Stimulated activated CD8-positive, alpha-beta memory T cell treated with anti-CD3 and anti-CD28 coated beads, Interleukin-2, amount 100 ng/mL, for 48 hours (primary cell): ENCODE measurements at places on chromosomes 5 and 9.
A peak's percentile ranks its signal among the peaks of the same experiment; 100 is the strongest.

GRCh38 chr5:42032137-42032536 lies 107.1 kb downstream of the FBXO4 start:
- DNase-seq: no peak

DNA sequence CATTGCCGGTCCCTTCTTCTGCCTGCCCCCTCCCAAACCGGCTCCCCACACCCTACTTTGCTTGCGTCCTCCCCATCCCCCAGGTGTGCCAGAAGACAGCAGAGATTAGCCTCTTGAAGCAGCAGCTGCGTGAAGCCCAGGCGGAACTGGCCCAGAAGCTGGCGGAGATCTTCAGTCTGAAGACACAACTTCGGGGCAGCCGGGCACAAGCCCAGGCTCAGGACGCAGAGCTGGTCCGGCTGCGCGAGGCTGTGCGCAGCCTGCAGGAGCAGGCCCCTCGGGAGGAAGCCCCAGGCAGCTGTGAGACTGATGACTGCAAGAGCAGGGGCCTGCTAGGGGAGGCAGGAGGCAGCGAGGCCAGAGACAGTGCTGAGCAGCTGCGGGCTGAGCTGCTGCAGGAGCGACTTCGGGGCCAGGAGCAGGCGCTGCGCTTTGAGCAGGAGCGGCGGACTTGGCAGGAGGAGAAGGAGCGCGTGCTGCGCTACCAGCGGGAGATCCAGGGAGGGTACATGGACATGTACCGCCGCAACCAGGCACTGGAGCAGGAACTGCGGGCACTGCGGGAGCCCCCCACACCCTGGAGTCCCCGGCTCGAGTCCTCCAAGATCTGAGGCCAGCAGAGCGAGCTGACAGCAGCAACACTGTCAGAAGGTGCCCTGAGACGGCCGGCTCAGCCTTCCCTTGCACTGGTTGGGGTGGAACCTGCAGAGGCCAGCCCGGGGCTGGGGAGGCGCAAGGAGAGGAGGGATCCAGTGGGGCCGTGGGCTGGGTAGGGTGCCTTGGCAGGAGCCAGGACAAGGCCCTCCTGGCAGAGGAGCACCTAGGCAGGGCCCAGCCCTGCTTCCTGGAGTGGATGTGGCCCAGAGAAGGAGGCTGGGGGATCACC lies 8.3 kb downstream of the N4BP3 start:
- no peak for DNase-seq

DNA sequence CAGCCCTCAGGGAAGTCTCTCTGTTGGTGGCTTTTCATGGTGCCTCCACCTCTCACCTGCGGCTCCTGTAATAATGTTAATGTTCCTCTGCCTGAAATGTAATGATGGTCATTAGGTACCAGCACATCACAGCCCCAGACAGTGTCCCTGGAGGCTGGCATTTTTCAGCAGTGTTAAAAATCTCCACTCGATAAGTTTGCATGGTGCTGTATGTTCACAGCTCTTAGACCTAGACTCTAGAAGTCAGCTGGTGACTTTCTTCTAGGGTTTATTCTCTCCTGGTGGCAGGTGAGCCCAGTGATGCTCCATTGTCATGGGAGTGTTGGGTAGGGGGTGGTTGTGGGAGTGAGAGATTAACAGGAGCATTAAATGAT lies 53.1 kb downstream of the GPR107 start:
- DNase-seq: no peak

GRCh38 chr5:129899454-129899853 lies 4.8 kb upstream of the CHSY3 start:
- DNase-seq: no peak

DNA sequence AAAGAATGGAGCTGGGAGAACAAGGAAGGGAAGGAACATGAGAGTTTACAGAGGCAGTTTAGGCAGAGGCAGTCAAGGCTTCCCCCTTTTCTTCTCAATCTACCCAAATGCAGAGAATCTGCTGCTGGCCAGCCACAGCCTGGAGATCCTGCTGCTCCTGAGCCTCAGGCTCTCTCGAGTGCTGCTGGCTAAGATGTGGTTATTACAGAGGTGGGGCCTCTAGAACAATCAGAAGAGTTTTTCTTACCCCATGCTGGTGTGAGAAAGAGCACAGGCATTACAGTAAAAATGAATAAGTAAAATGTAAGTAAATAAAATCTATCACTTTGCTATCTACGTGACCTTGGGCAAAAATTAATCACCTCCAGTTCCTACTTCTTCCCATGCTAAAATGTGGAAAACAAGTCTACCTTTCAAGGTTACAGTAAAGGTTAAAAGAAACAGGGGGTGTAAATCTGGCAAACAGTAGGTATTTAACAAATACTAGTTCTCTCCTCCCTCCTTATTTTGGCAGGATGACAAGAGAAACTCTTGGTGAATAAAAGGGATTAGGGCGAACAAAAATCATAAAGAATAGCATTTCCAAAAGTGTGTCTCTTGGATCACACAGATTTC lies 31.1 kb downstream of the FBXW11 start:
- no peak for DNase-seq

GRCh38 chr9:3479514-3480352 lies 46.1 kb downstream of the RFX3 start:
- DNase-seq: no peak

- DNase-seq: no peak
Observed at GRCh38 chr9:6055216-6055615, 39.8 kb upstream of the RANBP6 start.

DNA sequence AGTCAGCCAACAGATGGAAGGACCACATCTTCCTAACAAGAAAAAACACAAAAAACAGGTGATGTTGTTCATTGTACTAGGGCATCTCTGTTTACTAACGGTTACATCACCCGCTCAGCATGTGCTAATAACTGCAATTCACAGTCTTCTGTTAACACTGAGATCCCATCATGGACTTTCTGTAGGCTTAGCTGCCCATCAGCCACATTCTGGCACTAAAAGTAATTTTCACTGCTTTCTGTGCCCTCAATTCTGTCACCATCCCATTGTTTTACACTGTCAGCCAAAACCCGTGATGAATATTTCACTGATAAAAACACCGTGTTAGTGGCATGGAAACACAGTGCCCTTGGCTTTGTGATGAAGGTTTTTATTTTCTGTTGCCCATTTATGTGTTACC lies 64.6 kb downstream of the CAST start:
- no peak for DNase-seq

DNA sequence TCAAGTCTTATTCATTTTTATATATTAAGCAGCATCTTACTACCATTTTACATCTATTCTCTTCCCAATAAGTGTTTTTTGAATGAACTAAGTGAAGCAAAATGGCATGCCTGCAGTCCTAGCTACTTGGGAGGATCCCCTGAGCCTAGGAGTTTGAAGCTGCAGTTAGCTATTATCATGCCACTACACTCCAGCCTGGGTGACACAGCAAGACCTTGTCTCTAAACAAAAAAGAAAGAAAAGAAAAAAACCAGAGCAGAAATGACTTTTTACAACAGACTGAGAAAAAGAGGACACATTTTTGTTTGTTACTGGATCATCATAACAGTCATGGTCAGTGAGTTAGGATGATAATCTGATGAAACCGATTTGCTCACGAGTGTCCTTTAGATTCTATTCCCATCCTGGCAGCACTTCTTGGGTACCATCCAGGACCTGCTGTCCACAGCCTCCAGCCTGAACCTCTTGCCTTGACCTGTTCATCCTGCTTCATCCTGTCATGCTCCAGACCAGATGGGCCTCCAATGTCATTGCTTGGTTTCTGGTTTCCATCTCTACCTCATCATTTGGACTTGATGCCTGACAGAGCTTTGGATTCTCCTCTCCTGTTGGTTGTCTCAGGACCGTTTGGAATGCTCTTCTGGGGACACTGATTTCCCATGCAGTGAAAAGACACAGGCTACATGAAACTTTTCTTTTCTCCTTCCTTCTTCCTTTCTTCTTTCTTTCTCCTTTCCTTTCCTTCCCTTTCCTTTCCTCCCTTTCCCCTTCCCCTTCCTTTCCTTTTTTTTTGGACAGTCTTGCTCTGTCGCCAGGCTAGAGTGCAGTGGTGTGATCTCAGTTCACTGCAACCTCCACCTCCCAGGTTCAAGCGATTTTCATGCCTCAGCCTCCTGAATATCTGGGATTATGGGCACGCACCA lies 50.1 kb upstream of the GLRX start:
- no peak for DNase-seq

DNA sequence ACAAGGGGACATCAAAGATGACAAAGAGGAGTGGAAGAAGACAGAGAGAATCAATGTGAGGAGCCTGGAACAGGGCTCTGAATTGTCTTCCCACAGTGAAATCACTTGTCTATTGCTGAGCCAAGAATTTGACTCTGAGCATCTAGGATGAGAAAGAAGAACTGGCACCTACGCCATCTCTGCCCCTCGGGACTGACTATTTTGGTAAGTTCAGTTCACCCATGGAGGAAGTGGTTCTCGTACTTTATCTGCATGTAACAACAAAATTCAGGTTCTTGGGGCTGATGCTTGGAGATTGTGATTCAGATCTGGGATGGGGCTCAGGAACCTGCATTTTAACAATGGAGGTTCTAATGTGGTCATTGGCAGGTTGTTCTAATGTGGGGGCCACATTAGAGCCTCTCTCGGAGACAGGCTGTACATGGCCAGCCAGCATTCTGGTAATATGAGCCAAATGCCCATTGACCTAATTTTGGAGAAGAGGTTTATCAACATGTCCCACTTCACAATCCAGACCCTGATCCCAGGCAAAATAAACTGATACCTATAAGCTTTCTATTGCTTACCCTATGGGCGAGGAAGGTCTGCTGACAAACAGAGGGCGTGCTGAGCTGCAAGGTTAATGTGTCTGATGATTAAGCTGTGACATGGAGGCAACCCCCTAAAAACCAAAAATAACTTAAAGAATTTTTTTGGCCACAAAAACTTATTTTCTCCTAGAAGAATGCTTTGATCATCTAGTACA lies 2.7 kb upstream of the IL12B start:
- no peak for DNase-seq

GRCh38 chr5:179275941-179276837 lies 69.1 kb downstream of the ADAMTS2 start:
- no peak for DNase-seq

DNA sequence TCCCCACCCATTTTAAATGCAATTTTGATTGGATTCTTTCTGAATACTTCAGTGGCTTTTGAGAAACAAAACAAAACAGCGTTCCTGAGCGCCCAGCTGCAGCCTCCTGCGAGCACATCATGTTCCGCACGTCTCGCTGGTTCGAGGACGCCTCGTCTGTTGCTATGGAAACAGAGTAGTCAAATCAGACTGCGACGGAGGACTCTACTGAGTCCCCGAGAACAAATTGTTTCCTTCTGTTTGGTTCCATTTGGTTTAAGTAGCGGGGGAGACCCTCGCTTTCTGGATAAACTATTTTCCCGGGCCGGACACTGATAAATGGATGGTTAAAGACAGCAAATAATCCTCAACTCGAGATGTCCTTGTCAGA lies 69.0 kb downstream of the SLC28A3 start:
- peak; percentile 32 for DNase-seq

GRCh38 chr9:96163161-96163560 lies 138.8 kb downstream of the HSD17B3 start:
- DNase-seq: no peak

- DNase-seq: no peak
Observed at GRCh38 chr5:154478224-154478565, at the start of gene HAND1. HAND1 (minus strand) TSS chr5:154478227; CDS start chr5:154478008, 219 bp downstream.
